ENCODE measurements at places on chromosomes 1 and 21.
A peak's percentile ranks its signal among the peaks of the same experiment; 100 is the strongest.

- peaks cover 2% of the 10 kb centered on the region for H3K27me3 ChIP-seq
- no peak overlapping the region for H3K27ac ChIP-seq
- H3K4me3 ChIP-seq, result no peak overlapping the region
- no peaks in the 10 kb centered on the region for H3K4me1 ChIP-seq
- H3K36me3 ChIP-seq, result no peaks in the 10 kb centered on the region
These were observed 52.4 kb downstream of the TLCD4 start for GRCh38 chr1:95169548-95169947.

DNA sequence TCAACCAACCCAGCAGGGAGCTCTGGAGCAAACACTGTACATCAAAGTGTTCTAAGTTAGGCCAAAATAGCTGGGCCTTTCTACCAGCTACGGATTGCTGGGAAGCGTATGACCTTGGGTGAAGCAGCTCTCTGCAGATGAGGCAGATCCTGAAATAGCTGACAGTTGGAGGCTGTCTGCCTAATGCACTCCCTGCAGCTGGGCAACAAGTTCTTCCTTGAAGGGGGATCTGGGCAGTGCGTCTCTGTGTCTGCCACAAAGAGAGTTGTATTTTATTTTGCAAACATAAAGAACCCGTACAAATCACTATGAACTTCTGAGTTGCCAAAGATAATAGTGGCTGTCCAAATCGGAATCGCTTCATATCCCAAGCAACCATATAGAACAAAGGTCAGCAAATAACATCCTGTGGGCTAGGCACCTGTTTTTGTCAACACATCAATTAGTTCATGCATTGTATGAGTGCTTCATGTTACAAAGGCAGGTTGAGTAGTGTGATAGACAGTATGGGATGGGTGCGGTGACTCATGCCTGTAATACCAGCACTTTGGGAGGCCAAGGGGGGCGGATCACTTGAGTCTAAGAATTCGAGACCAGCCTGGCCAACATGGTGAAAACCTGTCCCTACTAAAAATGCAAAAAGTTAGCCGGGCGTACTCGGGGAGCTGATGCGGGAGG lies 29.1 kb upstream of the KLF17 start:
- no peak overlapping the region for H3K4me3 ChIP-seq
- H3K27me3 ChIP-seq, result peaks cover 25% of the 10 kb centered on the region
- no peak for DNase-seq
- H3K36me3 ChIP-seq, result no peaks in the 10 kb centered on the region
- H3K27ac ChIP-seq, result no peak overlapping the region

GRCh38 chr21:45412909-45413611 lies 8.1 kb downstream of the COL18A1 start:
- no peak overlapping the region for H3K27ac ChIP-seq
- H3K4me1 ChIP-seq, result no peaks in the 10 kb centered on the region
- no peak overlapping the region for H3K4me3 ChIP-seq
- no peaks in the 10 kb centered on the region for H3K36me3 ChIP-seq
- peaks cover 10% of the 10 kb centered on the region for H3K27me3 ChIP-seq
- no peak for DNase-seq

DNA sequence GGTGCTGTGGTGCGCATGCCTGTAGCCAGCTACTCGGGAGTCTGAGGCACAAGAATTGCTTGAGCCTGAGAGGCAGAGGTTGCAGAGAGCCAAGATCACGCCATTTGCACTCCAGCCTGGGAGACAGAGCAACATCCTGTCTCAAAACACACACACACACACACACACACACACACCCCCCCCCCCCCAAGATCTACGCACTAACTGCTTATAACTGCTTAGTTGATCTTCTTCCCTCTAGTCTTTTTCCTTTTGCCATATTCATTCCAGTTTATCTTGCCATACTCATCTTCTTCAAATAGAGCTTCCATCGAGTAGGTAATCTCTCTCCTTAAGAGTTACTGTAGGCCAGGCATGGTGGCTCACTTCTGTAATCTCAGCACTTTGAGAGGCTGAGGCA lies 20.9 kb downstream of the EPB41 start:
- no peaks in the 10 kb centered on the region for H3K27me3 ChIP-seq
- H3K36me3 ChIP-seq, result peaks cover 9% of the 10 kb centered on the region
- no peak for DNase-seq
- no peak overlapping the region for H3K4me3 ChIP-seq
- no peak overlapping the region for H3K27ac ChIP-seq

DNA sequence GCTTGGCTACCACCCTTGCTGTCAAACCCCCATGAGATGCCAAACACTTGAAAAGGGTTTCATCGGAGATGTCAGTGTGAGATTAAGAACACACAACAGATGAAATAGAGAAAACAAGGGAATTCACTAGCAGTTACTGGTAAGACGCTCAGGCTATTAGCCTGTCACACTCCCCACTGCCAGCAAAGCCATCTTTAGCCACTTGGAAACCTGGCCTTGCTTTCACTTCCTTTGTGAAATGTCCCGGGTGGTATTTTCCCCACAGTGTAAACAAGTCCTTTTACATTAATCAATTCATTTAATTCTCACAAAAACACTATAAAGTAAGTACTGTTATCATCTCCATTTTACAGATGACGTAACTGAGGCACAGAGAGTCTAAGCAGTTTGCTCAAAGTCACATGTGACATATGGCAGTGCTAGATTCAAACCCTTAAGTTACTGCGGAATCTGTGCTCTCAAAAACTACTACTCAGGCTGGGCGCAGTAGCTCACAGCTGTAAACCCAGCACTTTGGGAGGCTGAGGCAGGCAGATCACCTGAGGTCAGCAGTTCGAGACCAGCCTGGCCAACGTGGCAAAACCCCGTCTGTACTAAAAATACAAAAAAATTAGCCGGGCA lies 32.7 kb upstream of the KHDRBS1 start:
- no peak overlapping the region for H3K4me3 ChIP-seq
- DNase-seq, result no peak
- H3K36me3 ChIP-seq, result no peaks in the 10 kb centered on the region
- H3K4me1 ChIP-seq, result peaks cover 50% of the 10 kb centered on the region
- no peak overlapping the region for H3K27ac ChIP-seq

DNA sequence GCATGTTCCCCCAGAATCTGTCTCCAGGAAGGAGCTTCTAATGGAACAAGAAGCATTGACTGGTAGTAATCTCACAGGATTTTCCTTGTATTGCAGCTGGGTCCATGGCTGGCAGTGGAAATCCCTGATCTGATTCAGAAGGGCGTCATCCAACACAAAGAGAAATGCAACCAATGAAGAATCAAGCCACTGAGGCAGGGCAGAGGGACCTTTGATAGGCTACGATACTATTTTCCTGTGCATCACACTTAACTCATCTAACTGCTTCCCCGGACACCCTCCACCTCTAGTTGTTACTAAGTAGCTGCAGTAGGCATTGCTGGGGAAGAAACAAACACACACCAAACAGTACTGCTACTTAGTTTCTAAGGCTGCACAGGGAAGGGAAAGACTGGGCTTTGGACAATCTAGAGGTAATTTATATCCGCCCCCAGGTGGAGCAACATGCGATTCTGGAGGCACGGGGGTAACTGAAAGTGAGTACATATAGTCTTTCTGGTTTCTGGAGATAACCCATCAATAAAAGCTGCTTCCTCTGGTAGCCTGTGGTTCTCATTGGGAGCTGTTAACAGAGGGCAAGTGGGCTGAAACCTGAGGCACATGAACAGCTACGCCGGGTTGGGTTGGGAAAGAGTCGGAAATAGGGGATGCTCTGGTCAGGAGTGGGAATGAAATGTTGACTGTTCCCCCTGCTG lies 837 bp upstream of the USP21 start:
- H3K4me3 ChIP-seq, result peak overlapping the region; percentile 83
- peak overlapping the region; percentile 89 for H3K27ac ChIP-seq
- no peaks in the 10 kb centered on the region for H3K27me3 ChIP-seq
- peaks cover 53% of the 10 kb centered on the region for H3K4me1 ChIP-seq

- no peak overlapping the region for H3K4me3 ChIP-seq
- H3K27ac ChIP-seq, result no peak overlapping the region
- no peaks in the 10 kb centered on the region for H3K36me3 ChIP-seq
- peaks cover 18% of the 10 kb centered on the region for H3K27me3 ChIP-seq
These were observed 106.3 kb upstream of the GJB5 start for GRCh38 chr1:34648501-34648900.
